Fibroblast of mammary gland (primary cell): ENCODE measurements at places on chromosomes 5 and 9.

GRCh38 chr9:133359399-133360175 lies 3.2 kb downstream of the SURF2 start:
- DNase-seq, result no peak

DNA sequence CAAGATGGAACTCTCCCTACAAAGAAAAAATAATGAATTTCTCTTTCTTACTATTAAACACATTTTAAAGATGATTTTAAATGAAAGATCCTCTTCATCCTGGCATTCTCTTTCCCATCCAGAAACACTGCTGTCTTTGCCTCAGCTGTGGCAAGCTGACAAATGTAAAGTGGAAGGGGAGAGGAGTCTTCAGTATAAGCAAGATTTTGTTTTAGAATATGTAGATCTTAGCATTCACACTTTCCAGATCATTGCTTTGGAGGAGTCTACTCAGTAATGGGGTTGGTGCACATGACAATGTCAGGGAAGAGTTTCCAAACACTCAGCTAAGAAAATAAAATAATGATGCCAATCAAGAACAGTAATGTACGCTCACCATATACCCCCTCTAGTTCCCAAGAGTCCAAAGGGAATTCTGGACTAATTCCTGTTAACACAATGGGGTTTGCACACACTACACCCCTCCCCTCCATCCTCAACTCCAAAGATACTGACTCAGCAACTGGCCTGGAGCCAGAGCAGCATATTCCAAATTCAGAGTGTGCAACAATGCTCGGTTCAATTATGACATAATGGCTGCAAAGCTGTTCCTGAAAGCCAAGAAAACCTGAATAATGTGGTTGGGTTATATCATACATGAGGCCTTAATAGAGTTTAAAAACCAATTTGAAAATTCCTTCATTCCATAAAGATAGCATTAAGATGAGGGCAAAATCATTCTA lies 4.6 kb downstream of the C5orf63 start:
- peak; percentile 76 for DNase-seq

DNA sequence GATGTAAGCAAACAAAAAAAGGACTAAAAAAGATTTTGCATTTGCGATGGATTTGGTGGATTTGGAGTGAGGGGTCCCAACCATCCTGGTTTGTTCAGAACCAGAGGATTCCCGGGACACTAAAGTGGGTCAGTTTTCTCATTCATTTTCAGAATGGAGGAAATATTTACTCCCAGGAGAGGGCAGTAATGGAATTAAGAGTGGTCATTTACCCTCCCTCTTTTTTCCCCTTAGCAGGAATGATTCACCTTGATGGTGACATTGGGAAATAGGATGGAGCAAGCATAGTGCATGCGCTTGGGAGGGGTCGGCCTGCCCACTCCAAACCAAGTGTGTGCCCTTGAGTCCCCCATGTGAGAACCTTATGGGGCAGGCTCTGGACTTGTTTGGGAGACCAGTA lies 164.2 kb upstream of the PUM3 start:
- DNase-seq, result no peak

DNA sequence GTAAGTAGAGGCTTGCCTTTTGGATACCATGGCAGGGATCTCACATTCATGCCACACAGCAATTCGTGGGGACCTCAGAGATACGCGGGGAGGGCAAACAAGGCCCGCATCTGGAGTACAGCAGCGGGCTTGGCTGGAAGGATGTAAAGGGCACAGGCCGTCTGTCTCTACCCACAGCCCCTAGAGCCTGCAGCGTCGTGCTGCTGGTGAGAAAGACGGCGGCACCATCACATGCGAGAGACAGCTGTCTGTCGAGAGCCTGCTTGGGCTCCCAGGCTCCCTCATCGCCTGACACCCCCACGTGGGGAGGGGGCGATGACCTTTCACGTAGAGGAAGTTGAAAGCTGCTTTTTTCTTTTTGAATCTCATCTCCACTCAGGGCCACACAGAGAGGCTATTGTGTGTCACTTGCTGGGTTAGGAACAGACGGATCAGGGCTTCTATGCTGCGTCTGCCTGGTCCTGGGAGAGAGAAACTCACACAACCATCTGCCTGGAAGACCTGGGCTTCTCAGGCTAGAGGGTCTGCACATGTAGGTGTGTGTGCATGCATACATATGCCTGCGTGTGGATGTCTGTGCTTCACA lies 134.6 kb upstream of the PPP1R26 start:
- no peak for DNase-seq

DNA sequence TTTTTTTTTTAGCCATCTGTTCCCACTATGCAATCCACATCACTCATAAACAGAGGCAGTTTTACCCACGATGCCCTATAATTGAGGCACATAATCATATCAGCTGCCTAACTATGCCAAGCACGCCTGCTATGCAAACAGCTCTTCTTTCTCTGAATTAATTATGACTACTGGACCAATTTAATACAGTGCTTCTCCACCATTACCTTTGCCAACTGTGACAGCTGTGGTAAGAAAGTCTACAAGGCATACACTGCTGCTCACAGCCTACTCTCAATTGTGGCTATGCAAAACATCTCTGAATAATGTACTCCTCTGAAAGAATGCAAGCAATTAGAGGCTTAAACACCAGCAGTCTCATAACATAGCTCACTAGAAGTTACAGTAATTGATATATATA lies 97.1 kb downstream of the DTWD2 start:
- DNase-seq, result no peak

DNA sequence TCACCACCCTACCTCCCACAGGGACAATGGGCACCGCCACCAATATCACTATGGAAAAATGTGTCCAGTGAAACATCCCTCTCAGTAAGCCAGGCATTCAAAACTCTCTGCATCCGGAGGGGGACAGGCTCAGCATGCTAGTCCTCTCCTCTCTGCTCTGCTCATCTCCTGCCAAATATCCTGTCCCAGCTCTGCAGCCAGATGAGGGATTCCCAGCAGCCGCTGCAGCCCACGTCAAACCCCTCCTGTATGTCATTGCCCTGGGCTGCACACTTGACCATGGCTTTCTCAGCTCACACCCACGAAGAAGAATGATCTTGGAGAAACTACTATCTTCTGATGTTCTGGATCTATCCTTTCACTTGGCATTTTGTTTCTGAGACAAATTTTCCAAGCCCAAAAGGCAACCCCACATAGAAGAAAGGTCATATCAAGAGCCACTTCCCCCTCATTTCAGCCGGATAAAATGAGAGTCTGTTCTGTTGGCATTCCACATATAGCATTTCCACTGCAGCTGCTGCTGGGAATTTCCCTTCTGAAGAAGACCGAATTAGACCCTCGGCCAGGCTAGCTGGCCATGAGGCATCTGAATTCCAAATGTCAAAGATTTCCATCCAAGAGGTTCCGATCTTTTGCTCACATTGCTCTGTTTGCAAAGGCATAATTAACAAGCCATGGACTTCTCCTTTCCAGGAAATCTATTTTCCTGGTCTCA lies 338.0 kb downstream of the ACTL7B start:
- peak; percentile 18 for DNase-seq

DNA sequence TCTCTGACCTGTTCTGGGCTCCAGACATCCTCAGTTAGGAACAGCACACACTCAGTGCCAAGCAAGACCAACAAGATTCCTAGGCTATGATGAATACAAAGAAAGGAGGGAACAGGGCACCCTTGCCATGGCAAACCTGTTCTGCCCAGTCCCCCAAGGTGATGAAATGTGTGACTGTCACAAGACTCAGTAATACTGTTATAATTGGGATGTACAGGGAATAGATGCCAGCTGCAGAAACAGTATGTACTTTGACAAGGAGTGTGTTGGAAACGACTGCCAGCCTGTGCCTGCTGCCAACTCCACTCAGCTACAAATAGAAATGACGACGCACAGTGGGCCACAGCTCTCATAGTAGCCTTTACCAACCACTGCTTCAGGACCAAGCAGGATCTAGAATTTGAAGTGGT lies 453.0 kb downstream of the EFNA5 start:
- no peak for DNase-seq

- DNase-seq, result no peak
Observed at GRCh38 chr9:137666955-137667670, 48.3 kb downstream of the EHMT1 start.

DNA sequence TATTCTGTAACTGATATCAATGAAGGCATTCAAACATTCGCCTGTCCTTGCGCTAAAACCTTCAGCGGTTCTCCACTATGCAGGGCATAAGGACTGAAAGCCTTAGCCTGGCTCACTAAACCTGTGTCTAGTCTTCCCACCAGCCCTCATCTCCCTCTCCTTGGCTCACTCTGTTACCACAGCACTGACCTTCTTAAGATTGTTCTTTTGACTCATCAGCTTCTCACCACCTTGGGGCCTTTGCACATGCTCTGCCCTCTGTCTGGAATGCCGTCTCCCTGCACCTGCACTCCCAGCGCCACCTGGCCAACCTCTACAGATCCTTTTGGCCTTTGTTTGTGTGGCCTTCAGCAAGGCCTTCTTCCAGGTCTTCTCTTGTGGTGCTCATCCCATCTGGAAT lies 131.8 kb upstream of the IER5L start:
- no peak for DNase-seq
